ENCODE measurements at places on chromosomes 1 and 21.
A peak's percentile ranks its signal among the peaks of the same experiment; 100 is the strongest.

- no peak for DNase-seq
These were observed 135.3 kb upstream of the PRMT6 start for GRCh38 chr1:106921186-106921585.

GRCh38 chr1:60866917-60867531 is 215.3 kb upstream of the NFIA start:
- no peak for DNase-seq

GRCh38 chr1:180353945-180354344 is 123.9 kb downstream of the LHX4 start:
- DNase-seq: no peak

DNA sequence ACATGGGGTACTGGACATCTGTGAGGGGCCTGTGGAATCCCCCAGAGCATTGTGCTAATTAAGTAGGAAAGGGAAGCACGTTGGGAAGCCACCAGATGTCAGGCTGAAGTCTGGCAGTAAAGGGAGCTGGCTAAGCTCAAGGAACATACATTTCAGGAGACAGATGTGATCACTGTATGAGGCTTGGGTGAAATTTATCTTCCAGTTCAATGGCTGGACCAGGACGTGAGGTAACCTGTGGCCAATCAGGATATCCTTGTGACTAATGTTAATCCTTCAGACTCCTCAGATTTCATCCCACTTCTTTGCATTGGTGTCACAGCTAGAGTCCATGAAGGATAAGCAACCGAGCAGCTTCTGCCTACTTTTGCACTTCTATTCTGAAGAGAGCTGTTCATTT is 110.2 kb upstream of the APP start:
- DNase-seq: peak; percentile 15

GRCh38 chr1:71737768-71738167 is 544.6 kb downstream of the NEGR1 start:
- DNase-seq: no peak

DNA sequence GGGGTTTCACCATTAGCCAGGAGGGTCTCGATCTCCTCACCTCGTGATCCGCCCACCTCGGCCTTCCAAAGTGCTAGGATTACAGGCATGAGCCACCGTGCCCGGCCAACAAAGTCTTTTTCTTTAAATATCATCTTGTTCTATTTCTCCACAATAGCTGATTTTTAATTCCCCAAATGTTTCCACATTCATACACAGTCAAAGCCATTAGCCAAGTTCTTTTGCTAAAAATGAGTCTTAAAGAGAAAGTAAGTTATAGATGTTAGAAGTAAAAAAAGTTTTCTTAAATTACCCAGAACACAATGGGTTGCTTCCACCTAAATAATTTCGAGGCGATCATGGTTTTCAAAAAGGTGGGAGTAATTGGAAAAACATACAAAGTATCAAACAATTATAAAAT is 30.6 kb downstream of the C2CD2 start:
- no peak for DNase-seq

DNA sequence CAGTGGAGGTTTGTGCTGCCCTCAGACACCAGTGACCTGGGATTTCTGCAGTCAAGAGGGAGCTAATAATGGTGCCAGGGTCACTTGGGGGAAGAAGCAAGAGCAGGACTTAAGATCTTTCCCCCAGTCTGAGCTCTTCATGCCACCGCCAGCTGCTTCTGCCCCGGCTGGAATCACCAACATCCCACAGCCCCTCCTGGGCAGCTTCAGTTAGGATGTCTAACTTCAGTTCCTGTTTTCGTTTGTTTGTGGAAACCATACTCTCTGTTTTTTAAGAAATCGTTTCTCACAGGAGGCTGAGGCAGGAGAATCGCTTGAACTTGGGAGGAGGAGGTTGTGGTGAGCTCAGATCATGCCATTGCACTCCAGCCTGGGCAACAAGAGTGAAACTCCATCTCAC is 25.6 kb upstream of the PRDM2 start:
- no peak for DNase-seq

DNA sequence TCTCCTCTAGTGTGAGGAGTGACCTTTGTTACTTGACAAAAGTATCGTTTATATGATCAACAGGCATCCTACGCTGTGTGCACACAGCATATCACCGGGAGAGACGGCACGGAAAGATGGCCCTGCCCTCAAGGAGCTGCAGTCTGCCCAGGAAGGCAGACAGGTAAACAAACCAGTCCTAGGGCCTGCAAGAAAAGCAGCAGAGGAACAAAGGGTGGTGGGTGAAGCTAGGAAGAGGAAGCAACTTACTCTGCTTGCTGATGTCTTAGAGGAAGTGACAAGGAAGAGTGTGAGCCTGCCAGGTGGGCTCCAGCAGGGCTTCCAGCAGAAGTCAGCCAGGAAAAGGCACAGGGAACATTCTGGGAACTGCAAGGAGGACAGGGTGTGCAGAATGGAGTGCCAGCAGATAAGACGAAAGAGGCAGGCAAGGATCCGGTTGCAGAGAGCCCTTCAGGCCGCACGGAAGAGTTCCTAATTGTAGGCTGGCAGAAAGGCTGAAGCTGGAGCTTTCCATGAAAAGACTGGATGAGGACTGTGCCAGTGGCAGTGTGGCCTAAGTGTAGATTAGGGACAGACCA is 106.7 kb downstream of the SLC45A1 start:
- no peak for DNase-seq

DNA sequence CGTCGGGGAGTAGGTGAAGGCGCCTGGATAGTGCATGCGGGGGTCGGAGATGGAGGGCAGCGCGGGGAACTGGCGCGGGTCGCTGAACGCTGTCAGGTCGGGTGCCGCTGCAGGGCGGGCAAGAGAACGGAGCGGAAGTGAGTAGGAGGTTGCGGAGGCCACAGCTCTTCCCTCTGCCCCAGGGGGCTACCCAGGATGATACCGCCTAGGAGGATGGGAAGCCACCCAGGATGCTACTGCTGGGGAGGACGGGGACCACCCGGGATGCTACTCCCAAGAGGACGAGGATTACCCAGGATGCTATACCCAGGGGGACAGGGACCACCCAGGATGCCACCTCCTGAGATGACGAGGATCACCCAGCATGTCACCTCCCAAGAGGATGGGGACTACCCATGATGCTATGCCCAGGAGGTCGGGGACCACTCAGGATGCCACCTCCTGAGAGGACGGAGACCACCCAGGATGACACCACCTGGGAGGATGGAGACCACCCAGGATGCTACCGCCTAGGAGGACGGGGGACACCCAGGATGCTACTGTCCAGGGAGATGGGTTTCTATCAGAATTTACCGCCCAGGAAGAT is 123.8 kb downstream of the CLIC6 start:
- no peak for DNase-seq

- no peak for DNase-seq
These were observed 6.3 kb downstream of the PATJ start for GRCh38 chr1:61748566-61748965.

DNA sequence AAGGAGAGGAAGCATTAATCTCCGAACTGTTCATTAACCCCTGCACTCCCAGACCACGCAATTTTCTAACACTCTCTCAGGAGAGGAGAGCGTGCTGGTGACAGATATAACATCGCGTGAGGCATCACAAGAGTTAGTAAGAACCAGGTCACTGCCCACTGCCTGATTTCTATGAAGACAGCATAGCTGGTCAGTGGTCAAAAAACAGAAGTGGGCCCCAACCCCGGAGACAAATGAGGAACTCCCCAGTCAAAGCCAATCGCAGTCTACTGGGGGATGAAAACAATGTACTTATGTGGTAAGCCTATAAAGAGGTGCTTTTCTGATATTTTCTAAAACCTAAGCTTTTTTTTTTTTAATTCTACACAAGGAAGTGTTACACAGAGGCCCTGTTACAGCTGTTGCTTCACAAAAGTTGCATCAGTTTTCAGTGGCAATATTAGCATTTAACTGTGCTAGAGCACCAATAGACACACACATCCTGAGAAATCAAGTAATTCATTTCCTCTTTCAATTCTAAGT is 231.8 kb upstream of the IRF2BP2 start:
- DNase-seq: no peak

DNA sequence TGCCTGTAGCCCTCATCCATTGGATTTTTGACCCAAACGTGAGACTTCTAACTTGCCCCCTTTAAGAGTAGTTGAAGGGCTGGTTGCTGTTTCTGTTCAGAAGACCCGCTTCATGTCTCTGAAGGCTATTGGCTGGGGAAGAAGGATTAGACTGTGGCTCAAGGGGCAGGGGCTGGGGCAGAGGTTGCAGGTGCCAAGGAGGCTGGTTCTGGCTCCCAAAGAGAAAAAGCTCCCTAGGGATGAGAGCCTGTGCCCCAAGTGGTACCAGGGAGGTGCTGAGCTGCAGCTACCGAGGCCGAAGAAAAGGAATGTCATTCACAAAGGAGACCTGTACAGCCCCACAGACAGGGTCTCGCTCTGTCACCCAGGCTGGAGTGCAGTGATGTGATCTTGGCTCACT is 5.8 kb downstream of the WNT3A start:
- no peak for DNase-seq

DNA sequence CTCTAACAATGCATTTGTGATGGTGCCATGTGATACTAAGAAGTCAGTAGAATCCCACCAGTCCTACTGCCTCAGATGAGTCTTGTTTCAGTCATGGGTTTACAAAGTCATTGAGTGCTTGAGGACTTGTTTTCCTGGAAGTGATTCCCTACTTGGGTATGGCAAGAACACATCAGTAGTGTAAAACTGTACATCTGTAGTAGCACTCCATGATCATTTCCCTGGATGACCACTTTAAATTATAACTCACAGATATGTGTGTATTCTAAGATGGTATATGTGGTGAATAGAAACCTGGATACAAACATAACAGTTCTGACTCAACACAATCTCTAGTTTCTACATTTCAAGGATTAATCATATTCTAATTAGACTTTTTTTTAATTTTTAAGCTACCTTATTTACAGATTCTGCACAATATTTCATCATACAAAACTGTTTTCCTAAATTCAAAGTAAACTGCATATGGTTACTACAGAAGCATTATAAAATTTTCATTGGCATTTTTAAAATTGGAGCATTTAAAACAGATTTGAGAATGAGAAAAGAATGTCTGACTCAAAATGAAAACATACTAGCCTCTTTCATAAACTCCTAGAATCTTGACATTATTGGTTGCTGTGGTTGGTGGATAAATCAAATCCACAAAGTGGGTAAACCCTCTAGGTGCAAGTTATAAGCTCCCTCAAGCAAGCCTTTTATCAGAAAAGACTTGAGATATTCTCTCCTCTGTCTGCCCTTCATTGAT is 6.8 kb upstream of the PSMG1 start:
- no peak for DNase-seq

- no peak for DNase-seq
These were observed 23.4 kb upstream of the PWP2 start for GRCh38 chr21:44083631-44084291.

DNA sequence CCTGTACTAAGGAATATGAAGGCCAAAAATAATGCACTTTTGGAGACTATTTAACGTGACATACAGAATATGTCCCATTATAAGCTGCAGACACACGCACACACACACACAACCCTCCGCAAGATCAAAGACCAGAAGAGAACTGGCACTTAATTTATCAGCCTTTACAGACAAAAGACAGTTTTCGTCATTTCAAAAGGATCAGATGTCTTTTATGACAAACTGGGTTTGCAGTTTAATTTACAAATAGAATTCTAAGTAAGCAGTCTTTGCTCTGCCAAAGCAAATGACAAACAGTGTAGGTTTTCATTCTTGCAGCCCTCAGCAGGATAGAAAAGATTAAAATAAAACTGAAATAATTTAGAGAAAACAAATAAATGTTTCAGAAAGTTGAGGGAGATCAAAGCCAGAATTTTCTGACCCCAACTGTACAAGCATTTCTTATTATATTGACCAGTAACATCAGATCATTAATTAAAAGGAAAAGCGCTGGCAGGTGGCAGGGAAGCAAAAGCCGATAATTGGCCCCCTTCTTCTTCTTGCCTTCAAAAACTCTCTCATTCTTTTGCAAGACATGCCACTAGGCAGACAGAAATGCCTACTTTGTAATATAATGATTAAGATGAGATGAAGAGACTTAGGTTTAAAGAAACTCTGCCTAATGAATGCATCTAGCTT is 169.0 kb downstream of the DENND1B start:
- no peak for DNase-seq

DNA sequence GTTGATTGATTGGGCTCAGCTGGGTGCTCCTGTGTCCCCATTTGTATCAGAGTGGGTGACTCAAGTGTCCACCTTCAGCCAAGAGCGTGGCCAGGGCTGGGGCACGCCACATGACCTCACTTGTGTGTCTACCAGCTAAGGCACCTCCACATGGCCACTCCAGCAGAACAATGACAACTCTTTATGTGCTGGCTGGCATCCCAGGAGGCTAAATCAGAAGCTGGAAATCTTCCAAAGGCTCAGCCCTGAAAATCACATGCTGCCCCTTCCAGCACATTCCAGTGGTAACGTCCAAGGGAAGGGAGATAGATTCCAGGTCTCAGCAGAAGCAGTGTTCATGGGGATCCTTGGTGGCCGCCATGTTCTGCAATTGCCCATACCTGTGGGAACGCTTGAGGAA is 585.5 kb downstream of the AJAP1 start:
- no peak for DNase-seq

GRCh38 chr1:7104339-7104738 is 319.1 kb downstream of the CAMTA1 start:
- no peak for DNase-seq

- no peak for DNase-seq
These were observed 9.8 kb downstream of the KCNN3 start for GRCh38 chr1:154860156-154860870.

DNA sequence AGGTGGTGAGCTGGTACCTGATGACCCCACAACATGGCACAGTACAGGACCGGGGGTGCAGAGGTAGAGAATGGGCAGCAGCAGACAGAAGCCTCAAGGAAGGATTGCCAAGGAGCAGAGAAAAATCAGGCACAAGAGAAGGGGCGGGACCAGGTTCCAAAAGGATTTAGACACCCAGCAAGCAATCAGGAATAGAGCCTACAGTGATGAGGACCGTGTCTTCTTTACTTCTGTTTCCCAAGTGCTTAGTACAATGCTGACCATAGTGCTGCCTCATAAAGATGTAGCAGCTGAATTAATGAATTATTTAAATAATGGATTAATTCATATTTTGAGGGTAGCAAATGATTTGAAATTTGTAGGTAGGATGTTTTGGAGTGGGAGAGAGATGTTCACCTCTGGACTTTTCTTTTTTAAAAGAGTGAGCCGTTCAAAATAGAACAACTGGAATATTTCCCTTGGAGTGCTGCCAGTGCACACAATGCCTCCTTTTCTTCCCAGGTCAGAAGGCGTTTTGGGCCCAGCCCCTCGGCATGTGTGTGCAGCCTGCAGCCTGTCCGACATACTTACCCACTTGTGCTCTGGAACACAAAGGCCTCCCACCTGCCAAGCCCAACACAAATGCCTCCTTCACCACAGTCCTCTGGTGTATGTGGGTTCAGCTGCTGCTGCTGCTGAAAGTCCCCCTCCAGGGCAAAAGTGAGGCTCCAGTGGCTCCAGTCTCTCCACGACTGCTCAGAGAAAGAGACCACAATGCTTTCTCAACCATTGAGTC is 19.6 kb downstream of the KANK4 start:
- DNase-seq: no peak

DNA sequence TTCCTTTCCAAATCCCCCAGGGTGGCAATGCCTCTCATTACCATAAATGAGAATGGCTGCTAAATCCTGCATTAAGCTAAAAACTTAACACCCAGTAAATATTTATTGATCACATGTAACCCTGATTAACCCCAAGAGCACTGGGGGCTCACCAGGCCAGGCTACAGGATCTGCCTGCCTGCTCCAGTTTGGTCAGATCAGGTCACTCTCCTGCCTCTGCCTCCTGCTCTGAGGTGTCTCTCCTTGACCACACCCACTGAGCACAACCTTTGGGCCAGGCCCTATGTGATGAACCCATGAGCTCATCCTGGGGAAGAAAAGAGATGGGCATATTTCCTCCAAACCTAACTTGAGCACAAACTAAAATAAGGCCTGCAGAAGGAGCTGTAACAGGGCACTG is 93.5 kb downstream of the TRABD2B start:
- DNase-seq: no peak

GRCh38 chr1:234862944-234863515 is 253.1 kb upstream of the IRF2BP2 start:
- DNase-seq: peak; percentile 63

Measured in left renal cortex interstitium (tissue), 4 donors.